Bone marrow (tissue), 2 donors: ENCODE measurements at places on chromosomes 3 and 15.
A peak's percentile ranks its signal among the peaks of the same experiment; 100 is the strongest.

- DNase-seq: peak; percentile 88
Measured at GRCh38 chr15:90650117-90650955, 66.8 kb upstream of the BLM start.

GRCh38 chr3:149566292-149566975, 91.4 kb downstream of the WWTR1 start:
- no peak for DNase-seq

GRCh38 chr15:81023483-81024264, 23.0 kb downstream of the TLNRD1 start:
- DNase-seq: peak; percentile 78

GRCh38 chr15:45429941-45430792, 51.8 kb upstream of the GATM start:
- DNase-seq: no peak

GRCh38 chr3:108208831-108209230, 13.4 kb downstream of the IFT57 start:
- no peak for DNase-seq

GRCh38 chr3:42504334-42505127, 2.1 kb downstream of the VIPR1 start:
- DNase-seq: no peak

DNA sequence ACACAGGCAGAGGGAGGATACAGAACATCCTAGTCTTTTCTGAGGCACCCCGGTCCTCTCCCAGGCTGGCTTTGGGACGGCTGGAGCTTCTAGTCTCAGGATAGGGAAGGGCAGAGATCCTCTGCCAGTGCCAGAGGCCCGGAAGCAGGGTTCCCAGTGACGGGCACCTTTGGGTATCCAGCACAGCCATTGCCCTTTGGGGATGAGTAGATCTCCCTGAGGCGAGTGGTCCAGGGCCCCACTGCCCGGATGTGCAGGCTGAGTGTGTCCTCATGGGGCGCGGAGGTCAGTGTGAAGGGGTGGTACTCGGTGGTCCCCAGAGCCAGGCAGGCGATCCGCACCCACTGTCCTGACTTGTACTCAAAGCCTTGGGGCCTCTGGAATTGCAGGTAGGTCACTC, 18.3 kb downstream of the DUOX2 start:
- no peak for DNase-seq

- no peak for DNase-seq
Measured at GRCh38 chr15:28129231-28129848, 30.2 kb upstream of the OCA2 start.

DNA sequence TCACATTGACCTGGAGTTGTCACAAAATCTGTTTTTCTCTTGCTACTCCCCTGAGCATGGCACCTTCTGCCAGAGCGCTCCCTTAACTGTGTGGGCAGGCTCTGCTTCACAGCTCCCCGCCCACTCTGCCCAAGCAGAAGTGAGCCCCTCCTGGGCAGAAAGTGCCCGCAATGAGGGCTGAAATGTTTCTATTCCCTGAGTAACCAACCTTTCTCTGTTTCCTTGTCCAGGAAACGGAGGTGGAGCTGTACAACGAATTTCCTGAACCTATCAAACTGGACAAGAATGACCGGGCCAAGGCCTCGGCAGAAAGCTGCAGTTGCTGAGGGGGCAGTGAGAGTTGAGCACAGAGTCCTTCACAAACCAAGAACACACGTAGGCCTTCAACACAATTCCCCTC, 66.3 kb upstream of the ACAD9 start:
- no peak for DNase-seq

- no peak for DNase-seq
Measured at GRCh38 chr3:28856796-28857195, 424.1 kb upstream of the RBMS3 start.

DNA sequence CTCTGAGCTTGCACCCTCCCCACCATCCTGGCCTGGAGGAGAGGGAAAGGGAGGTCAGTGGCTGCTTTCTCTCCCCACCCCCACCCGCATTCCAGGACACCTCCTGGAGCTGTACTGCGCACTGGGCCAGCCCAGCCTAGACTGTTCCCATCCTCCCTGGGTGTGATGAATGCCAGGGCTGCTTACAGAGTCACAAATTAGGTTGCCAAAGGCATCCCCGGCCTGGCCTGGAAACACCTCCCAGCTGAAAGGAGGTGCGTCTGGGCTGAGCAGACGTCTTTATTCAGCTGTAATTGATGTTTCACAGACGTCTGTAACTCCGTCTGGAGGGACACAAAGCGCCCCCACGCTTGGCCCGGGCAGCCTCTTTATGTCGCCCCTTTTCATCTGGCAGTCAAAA, 47.6 kb downstream of the RHCG start:
- DNase-seq: no peak

DNA sequence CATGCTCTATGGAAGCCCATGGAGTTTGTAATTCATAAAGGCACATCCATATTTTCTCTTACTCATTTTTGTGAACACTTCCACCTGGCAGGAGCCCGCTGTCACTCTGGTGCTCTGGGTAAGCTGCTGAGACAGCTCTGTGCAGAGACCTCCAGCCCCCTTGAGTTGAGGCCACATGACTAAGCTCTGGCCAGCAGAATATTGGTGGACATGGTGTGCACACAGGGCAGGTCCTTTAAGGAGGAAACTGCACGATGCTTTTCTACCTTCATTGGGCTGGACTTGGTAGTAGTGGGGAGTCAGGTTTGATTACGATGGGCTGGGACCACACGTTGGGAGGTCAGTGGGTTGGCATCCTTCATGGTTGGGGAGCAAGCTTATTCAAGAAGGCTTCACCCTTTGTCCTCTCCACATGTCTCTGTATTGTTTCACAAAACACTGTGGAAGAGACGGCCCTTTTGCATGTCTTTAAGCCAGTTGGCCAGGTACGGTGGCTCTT, 29.0 kb downstream of the CCNB2 start:
- DNase-seq: no peak

- DNase-seq: no peak
Measured at GRCh38 chr3:130383424-130383823, 38.0 kb downstream of the COL6A5 start.

DNA sequence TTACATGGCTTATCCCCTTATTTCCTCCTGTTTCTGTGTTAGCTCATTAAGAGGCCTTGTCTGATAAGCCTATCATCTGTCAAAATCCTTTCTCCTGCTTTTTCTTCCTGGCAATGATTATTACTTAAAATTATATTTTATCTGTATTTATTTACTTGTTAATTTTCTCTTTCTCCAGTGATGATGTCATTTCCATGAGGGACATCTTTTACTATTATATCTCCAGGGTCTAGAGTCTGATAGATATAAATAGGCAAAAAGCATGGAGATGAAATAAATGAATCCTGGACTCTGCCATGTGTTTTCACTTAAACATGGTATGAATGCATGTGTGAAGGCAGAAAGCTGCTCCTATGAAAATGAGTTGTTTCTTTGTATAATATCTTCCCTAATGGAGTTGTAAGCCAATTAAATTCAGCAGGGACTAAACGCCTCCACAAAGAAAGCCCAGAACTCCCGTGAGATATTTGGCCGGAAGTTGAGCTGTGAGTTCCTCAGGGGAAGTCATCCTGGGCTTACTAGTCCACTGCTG, 375.2 kb downstream of the TUSC7 start:
- no peak for DNase-seq

GRCh38 chr3:109005443-109005842, 51.8 kb upstream of the GUCA1C start:
- no peak for DNase-seq

- no peak for DNase-seq
Measured at GRCh38 chr3:48623851-48624547, 2.4 kb upstream of the TMEM89 start.

DNA sequence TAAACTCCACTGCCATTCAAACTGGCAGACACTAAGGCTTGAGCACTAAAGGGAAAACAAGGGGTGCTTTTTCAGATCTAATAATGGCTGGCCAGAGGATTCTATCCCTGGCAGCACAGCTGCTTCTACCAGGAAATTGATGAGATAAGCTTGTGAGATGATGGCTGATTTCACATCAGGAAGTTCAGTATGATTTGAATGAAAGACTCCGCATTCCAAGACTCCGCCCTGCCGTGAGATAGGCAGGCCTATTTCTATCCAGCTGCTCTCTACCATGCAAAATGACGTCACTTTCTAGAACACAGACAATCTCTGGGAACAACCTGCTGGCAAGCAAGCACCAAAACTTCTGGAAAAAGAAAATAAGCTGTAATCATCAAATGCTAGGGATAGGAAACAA, 171.8 kb downstream of the WDR76 start:
- no peak for DNase-seq

GRCh38 chr15:39442898-39443297, 138.0 kb upstream of the THBS1 start:
- no peak for DNase-seq

DNA sequence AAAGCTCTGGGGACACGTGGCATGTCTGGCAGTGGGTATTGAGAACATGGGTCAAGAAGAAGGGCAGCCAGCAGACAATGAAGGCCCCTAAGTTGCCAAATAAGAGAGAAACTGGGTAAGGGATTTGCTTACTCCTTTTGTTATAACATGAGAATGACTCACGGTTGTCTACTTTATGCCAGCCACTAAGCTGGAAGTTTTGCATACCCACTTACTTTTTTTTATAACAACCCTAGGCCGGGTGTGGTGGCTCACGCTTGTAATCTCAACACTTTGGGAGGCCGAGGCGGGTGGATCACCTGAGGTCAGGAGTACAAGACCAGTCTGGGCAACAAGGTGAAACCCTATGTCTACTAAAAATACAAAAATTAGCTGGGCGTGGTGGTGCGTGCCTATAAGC, 50.0 kb downstream of the DRD3 start:
- no peak for DNase-seq

DNA sequence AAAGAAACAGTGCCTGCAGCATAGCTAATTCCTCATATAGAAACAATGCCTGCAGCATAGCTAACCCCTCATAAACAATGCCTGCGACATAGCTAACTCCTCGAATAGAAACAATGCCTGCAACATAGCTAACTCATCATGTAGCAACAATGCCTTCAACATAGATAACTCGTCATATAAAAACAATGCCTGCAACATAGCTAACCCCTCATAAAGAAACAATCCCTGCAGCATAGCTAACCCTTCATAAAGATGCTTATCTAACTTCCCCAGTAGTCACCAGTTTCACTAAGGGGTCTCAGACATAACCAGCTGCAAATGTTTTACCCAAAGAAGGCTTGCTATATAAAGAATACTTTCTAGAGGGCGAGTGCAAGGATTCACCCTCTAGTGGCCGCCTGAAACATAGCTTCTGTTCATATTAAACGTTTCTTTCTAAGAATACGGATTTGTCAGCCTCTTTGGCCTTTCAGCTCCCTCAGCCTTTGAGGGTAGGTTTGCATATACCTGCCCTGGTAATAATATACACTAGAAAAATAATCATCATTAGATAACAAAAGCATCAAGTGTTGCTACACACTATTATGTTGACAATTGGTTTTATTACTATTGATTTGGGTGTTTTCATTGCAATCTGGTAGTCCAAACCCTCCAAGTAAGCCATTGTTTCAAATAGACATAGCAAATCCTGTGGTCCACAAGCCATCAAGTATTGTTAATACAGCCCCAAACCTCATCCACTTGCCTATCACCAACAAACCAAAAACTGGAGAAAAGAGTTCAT, 44.4 kb upstream of the FAN1 start:
- DNase-seq: no peak

GRCh38 chr3:46545818-46546630, 20.1 kb downstream of the LRRC2 start:
- DNase-seq: no peak

DNA sequence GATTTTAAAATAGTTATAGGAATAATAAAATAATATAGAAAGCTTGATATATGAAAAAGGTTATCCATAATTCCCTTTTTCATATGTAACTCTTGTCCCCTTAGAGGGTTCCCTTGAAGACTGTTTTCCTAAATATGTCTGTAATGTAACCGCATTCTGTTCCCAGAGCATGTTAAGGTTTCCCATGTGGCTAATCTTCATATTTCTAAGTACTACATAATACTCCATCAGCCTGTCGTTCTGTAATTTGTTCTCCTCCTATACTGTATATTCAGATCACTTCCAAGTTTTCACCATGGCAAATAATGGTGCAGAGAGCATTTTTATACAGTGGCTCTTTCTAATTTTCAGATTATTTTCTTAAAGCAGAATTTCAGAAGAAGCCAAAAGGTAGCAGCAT, 6.7 kb downstream of the NMNAT3 start:
- DNase-seq: no peak
